ENCODE measurements at places on chromosomes 11 and 22.
A peak's percentile ranks its signal among the peaks of the same experiment; 100 is the strongest.

DNA sequence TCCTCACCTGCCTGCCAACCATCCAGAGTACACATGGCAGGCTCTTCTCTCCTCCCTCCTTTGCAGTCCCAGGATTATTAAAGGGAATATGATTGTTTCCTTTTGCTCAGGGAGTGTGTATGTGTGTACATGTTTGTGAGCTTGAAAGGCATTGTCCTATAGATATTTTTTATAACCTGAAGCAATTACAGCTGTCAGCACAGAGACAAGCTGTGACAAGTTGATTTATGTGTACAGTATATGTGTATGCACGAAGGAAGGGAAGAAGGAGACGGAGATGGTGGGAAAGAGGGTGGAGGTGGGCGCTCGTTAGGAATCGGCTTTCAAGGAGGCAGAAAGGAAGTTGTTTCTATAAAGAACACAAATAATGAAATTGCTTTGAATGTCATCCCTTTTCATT is 537.0 kb downstream of the NTM start:
- no peak for DNase-seq

- DNase-seq = no peak
Observed at GRCh38 chr22:35792506-35792905, 74.8 kb downstream of the APOL5 start.

DNA sequence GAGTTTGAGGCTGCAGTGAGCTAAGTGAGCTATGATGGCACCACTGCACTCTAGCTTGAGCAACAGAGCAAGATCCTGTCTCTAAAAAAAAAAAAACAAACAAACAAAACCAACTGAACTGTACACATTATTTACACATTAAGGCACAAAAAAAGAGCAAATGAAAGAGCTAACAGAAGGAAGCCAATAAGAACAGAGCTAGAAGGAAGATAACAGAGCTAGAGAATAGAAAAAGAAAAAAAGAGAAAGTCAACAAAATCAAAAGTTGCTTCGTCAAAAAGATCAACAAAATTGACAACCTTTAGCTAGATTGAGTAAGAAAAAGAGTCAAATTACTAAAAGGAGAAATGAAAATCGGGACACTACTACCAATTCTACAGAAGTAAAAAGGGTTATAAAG is 25.0 kb downstream of the GUCD1 start:
- no peak for DNase-seq

DNA sequence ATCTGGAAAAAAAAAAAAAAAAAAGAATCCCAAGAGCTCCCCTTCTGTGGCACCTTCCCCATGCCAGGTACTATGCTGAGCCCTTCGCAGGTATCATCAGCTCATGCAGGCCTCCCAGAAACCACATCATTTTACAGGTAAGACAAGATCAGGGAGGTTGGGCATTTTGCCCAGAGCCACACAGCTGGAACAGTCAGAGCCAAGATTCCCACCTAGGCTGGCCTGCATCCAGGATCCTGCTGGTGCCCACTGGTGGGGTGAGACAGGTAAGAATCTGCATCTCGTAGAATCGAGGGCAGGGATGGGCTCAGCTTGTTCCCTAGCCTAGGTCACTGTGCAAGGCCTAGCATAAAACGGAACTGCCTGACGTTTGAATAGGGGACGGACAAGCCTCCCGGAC is 15.7 kb upstream of the MEN1 start:
- no peak for DNase-seq

DNA sequence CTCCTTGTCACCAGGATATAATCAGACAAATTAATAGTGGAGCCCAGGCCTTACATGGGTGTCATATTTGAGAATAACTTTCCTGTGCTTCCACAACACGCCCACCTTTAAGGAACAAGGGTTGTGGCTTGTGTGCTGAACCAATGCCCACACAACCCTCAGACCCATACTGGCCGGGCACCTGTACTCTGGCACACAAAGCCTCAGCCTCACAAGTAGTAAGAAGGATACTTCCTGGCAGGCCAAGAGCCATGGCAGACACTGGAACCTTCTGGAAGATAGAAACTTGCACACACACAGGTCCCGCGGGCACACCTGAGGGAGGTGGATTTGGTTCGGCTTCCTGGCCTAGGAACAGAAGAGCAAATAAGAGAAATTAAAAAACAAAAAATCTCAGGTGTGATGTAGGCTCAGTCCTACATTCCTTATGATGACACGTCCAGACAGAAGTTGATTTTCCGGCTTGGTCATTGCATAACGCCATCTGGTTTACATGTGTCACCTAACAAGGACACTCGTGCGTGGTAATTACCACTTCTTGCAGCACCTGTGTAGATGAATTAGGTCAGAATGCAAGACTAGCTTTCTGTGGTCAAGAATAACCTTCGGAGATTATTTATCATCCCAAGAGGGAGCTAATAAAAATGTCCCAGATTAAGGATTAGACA is 5.8 kb upstream of the BRD1 start:
- no peak for DNase-seq

DNA sequence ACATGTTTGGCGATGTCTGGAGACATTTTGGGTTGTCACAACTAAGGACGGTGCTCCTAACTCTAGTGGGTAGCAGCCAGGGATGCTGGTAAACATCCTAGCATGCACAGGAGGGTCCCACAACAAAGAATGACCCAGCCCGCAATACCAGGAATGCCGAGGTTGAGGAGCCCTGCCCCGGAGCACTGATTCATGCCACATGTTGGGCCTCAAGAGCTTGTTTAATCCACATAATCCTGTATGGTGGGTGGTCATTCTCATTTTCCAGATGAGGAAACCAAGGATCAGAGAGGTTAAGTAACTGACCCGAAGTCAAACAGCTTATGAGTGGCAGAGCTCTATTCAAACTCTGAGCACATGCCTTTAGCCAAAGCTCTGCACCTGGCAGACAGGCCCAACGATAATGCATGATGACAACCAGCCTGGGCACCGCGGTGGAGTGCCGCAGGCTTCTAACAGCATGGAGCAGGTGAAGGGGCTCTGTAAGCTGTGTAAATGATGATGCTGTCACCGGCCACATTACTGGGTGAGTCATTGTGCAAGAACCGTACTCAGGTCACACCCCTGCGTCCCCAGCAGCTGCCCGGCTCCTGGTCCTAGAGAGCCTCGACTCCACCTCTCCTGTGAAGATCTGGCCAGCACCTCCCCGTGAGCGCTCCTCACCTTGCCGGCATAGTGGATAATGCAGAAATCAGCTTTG is 58.6 kb downstream of the APOL1 start:
- no peak for DNase-seq

DNA sequence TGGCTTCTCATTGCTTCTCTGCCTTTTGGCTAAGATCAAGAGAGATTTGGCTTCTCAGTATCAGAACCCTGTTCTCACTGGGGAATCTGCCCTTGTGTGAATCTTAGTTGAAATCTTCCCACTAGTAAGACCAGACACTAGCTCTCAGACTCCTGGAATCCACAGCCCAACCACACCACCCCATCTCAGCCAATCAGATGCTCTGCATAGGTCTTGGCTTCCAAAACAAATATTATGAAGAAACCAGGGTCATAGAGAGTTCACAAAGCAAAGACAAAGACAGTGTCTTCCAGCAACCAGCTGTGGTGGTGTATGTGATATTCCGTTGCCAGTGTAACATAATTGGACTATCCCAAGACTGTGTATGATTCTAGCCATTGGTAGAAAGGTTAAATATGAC is 5.4 kb downstream of the OR8B12 start:
- no peak for DNase-seq

GRCh38 chr22:23270212-23270733 is 90.0 kb downstream of the BCR start:
- DNase-seq = no peak

GRCh38 chr22:22155607-22156006 is 89.0 kb upstream of the VPREB1 start:
- DNase-seq = no peak

- no peak for DNase-seq
Observed at GRCh38 chr22:20405931-20406685, 12.2 kb downstream of the ZNF74 start.

DNA sequence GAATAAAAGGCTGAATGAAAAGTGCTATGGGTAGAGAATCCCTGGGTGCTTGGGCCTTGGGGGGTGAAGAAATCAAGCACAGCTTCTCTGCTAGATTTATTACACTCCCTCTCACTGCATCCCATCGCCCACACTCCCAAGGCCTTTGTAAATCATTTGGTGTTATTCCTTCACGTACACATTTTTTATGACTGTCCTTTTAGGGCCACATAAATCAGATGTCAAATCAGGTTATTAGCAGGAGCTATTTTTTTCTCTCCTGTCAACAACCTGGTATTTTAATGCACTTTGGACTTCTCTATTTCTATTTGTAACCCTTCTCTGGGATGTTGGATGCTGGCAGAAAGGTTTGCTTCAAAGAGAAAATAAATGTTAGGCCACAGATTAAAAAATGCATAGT is 408.8 kb downstream of the INSC start:
- no peak for DNase-seq

GRCh38 chr22:49614966-49615965 is 212.4 kb downstream of the BRD1 start:
- no peak for DNase-seq

GRCh38 chr11:130737866-130738431 is 178.3 kb downstream of the SNX19 start:
- no peak for DNase-seq

GRCh38 chr11:134633276-134633675 is 221.2 kb upstream of the B3GAT1 start:
- DNase-seq = no peak

- no peak for DNase-seq
Observed at GRCh38 chr11:116294630-116295029, 478.2 kb downstream of the BUD13 start.

GRCh38 chr11:57072640-57073039 is 83.9 kb downstream of the OR5AK2 start:
- peak; percentile 78 for DNase-seq

DNA sequence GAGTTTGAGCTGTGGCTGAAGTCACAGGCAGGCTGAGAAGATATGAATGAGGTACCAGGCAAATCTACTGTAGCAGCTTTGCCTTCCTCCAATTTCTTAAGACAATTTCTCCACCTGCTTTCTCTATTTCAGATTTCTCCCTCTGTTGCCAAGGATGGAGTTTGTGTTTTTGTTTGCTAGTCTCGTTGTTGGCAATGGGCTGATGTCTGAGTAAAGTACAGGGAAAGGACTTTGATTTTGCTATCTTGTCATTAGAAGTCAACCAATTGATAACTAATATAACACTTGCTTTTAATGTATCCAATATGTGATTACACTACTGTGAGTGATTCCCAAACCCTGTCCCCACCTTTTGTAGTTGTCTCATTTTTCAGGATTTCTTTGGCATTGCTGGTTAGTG is 40.1 kb upstream of the RRAS2 start:
- DNase-seq = no peak

DNA sequence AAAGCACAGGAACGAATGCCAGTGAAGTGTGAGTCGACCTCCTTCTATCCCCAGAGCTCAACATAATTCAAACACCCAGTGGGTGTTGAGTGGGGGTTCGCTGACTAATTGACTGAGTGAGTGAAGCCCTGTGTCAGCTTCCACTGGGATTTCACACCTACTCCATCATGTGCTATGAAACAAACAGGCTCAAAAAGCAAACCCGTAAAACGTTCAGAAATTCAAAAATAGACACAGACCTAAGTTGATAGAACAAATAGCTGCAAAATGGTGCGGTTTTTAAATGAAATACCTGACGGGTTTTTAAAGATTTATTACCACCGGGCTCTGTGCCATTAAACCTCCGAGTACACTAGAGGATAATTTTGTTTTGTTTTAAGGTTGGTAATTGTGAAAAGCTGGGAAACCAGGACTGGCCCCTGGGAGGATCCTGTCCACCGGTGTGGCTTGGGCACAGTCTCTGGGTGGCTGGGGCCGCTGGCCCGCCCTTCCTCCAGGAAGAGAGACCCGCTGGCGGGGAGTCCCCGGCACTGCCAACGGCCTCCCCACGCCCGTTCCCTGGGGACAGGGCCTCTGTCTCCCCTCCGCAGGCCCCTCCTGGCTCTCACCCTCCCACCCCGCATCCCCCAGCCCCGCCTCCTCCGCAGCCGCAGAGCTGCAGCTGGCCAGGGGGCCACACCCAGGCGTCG is 13.6 kb downstream of the KCNJ5 start:
- peak; percentile 6 for DNase-seq

DNA sequence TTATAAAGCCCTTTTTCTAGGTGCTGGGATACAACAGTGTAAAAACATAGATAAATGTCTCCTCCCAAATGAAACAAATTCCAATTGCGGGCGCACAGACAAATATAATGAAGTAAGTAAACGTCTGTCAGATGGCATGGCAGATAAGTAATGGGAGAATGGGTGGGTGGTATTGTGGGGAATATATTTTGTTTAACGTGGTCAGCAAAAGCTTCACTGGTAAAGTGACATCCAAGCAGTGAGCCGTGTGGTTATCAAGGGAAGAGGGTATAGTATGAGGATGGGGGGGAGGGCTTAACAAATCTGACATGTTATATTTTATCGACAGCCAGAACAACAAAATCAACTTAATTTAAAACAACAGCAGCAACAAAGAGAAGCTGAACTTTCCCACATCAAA is 1.2 kb downstream of the SVIP start:
- DNase-seq = no peak

DNA sequence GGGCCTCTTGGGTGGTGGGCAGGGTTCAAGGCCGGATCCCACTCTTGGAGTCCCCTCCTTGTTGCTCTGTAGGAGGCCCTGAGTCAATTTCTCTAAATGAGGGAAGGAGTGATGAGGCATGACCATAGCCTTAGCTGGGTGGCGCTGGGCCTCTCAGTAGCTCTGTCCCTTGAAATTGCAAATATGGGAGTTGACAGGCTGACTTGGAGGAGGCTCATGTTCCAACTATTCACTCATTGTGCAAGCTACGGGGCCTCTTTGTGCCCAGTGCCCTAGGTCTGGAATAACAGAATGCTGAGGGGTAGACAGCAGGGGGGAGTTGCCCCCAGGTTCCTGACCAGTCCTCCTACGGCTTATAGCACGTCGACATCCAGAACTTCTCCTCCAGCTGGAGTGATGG is 8.0 kb downstream of the SELENOM start:
- DNase-seq = no peak

DNA sequence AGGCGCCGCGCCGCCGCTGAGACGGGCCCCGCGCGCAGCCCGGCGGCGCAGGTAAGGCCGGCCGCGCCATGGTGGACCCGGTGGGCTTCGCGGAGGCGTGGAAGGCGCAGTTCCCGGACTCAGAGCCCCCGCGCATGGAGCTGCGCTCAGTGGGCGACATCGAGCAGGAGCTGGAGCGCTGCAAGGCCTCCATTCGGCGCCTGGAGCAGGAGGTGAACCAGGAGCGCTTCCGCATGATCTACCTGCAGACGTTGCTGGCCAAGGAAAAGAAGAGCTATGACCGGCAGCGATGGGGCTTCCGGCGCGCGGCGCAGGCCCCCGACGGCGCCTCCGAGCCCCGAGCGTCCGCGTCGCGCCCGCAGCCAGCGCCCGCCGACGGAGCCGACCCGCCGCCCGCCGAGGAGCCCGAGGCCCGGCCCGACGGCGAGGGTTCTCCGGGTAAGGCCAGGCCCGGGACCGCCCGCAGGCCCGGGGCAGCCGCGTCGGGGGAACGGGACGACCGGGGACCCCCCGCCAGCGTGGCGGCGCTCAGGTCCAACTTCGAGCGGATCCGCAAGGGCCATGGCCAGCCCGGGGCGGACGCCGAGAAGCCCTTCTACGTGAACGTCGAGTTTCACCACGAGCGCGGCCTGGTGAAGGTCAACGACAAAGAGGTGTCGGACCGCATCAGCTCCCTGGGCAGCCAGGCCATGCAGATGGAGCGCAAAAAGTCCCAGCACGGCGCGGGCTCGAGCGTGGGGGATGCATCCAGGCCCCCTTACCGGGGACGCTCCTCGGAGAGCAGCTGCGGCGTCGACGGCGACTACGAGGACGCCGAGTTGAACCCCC is 798 bp downstream of the BCR start:
- DNase-seq = peak; percentile 26

GRCh38 chr11:100927579-100927978 is 202.0 kb downstream of the PGR start:
- DNase-seq = no peak

GRCh38 chr22:35322126-35322525 is 22.4 kb downstream of the TOM1 start:
- no peak for DNase-seq
